ENCODE measurements at places on chromosomes 11 and 22.

DNA sequence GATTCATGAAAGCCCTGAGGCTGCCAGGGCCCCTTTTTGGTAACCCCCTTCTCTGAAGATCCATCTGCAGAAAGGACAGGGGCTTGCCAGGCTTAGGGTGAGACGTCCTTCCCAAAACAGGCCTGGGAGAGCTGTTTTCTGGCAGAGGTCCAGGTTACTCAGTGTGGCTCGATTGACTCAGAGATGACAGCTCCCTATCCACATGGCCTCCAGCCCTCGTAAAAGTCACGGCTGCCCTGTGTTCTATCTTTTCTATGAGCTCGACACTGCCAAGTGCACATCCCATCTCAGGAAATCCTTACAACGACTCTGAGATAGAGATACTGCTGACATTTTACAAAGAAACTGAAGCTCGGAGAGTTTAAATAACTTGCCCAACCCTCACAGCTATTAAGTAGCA lies 20.4 kb downstream of the ADAMTS8 start:
- peak; percentile 94 for DNase-seq

DNA sequence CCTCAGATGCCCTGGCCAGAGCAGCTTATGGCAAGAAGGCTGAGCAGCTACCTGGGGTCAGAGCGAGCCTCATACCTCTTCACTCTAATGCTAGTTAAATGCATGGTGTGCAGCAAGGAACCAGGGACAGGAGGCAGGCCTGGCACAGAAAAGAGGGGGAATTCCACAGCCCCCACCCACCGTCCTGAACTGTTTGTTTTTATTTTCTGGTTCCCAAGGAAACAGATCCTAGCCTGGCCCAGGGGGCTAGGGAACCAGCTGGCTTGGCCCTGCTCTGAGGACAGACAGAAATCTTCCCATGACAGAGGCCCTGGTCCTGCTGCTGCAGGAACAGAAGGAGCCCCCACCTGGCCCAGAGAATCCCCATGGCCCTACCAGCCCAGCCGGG lies 40.4 kb downstream of the SLCO2B1 start:
- no peak for DNase-seq

DNA sequence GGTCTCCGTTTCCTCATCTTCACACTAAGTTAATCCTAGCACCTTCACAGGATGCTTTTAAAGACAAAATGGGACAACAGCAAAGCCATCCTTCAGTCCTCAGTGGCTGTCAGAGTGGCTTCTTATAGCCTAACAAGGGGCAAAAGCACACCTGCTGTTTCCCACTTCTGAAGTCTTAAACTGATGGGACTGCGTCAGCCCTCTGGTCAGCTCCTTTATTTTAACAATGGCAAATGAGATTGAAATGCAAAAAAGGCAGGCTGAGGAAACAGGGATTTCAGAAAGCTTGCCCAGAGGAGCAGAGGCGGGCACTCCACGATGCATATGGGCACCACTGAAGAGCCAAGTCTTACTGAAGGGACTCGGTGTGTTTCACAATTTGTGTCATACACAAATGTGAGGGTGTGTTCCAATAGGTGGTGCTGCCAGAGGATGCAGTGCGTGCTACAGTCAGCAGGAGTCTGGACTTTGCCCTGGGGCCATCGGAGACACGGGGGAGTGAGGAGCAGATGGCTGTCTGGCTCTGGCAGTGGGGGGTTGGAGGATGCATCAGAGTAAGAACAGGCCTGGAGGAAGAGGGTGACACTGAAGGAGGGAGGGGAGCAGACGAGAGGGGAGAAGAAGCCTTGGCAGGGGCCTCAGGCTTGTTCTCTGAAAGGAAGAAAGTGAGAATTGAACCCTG lies 47.3 kb downstream of the TENM4 start:
- peak; percentile 31 for DNase-seq

DNA sequence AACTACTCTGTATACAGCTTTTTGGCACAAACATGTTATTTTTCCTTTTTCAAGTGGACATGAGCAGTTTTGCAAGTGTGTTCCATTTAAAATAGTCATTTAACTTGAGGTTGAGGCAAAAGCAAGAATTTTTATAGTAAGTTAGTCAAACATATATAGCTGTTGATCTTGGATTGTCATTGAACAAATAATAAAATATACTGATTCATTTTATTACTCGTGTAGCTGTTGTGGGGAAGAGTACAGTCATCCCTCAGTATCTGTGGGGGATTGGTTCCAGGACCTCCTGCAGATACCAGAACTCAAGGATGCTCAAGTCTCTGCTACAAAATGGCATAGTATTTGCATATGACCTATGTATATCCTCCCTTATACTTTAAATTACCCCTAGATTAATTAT lies 45.3 kb downstream of the EXT2 start:
- no peak for DNase-seq

GRCh38 chr11:93520726-93521509 lies 22.3 kb downstream of the SMCO4 start:
- no peak for DNase-seq

GRCh38 chr22:37545703-37546436 lies 14.4 kb upstream of the CDC42EP1 start:
- peak; percentile 99 for DNase-seq

DNA sequence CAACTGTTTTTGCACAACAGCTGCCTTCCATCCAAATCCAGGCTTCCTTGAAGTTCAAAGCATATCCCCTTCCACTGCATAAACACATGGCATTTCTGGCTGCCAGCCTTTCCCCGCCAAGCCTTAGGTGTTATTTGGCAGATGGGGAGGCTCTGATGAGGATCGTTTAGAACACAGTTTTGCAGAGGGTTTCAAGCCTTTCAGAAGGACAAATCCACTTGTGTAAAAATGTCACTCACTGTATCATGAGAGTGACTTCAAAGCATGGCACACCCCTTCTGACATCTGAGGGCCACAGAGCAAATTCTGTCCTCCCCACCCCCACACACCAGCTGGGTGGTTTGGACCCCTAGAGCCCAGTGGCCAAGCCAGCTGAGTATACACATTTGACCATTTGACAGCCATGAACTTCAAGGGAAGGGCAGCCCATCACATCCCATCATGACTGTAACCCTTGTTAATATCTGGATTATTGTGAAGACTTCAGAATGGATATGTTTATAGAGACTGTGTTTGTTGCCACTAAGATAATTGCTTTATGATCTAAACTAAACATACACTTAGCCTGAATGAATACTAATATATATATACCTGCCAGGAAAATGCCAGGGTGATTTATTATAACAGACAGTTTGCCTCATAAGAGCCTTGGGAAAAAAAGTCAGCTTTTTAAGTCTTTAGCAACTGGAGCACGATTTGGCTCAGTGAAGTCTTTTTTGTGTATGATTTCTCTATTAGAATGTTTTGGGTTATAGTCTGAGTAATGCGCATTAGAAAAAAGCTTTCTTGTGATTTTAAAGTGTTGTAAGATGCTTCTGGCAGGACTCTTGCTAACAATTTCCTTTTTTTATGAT lies 31.9 kb downstream of the FBLN1 start:
- no peak for DNase-seq

GRCh38 chr22:27983361-27983791 lies 64.3 kb upstream of the PITPNB start:
- DNase-seq = no peak

- DNase-seq = peak; percentile 20
These were observed 86.0 kb downstream of the FEZ1 start for GRCh38 chr11:125410091-125410490.

DNA sequence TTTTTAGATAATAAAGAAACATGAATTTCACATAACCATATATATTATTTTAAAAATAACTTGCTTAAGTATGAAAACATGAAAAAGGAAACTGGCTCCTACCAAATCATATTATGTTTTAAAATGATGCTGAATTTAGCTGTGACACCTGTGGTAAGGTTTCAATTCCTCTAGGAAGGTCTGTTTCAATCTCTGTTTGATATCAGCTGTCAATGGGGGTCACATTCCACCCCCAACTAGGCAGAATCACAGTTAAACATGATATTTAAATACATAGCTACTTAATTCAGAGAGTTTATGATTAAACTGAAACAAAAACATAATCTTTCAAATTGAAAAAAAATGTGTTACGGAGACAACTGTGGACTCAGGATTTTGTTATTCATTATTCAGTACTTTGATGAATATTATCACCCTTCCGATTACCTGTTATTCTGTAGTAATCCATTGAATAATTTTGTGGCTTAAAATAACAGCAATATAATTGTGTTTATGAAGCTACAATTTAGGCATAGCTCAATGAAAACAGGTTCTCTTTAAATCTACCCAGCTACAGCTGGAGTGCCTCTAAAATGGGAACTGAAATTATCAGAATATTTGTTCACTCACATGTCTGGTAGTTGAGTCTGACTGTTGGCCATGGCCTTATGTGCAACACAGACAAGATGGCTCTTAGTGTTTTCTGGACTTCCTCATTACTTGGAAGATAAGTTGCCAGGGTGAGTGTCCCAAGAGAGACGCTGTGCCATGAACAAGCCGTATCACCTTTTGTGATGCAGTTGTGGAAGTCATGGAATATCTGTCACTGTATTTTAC lies 244.6 kb upstream of the ANO3 start:
- DNase-seq = no peak

- peak; percentile 57 for DNase-seq
These were observed 405.7 kb downstream of the AASDHPPT start for GRCh38 chr11:106482917-106483785.

All from EL (cell line).